HFFc6 (cell line): ENCODE measurements at places on chromosomes 3 and 15. TPM values are rescaled to one million over a fixed set of nuclear protein-coding genes. Genes with fewer than 3 reads are reported as not detected.

Gene KIAA1143
- total RNA-seq = 32.1 to 36.7 TPM (median 33.3 TPM) in 3 replicates

DNA sequence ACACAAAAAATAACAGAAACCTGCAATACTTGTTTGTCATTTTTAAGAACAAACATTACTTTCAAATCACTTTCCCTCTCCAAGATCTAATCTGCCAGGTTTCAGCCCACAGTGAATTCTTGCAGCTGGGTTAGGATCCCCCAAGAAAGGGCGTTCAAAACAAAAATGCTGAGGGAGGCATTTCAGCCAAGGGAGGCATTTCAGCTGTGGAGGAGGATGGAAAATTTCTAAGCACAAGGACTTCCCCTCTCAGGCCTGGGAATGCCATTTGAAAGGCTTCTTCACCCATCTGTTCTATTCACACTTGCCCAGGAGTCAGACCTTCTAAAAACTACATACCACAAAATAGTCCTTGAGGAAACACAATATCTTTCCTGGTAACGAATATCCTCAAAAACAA, 69.1 kb downstream of the P3H2 start:
- no peak for DNase-seq

- no peak for DNase-seq
Measured at GRCh38 chr3:114775395-114775794, 371.7 kb downstream of the ZBTB20 start.

DNA sequence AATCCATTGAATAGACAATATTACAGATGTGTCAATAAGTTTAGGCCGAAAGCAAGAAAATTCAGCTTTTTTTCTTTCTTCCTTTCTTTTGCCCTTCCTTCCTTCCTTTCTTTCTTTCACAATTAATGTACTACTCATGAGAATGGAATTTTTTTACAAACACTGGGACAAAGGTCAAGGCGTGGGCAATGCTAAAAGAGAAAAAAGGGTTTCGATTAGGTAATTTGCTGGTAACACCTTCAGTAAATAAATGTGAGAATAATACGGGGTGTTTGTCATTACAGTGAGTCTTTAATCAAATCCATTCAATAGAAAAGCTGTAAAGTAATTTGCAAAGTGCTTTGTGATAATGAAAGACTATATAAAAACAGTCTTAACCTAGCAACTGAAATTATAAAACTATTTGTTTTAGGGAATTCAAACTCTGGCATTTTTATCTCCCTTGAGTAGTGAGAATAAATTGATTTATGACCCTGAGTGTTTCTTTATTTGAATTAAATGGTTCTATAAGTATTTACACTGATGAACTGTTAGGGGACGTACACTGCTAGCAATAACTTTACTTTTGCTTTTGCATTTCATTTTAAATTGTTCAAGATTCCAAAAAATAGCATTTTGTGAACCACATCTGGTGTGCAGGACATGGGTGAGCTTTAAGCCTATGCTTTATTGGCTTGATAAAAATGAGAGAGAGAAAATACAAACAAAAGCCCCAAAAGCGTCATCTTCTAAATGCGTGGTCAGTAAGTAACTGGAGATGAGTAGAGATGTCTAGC, 104.2 kb upstream of the THRB start:
- no peak for DNase-seq
